ENCODE measurements at places on chromosomes 6 and 20.

GRCh38 chr6:167702241-167702827 lies 124.4 kb upstream of the AFDN start:
- no peak for DNase-seq

GRCh38 chr6:16964553-16965499 lies 137.0 kb upstream of the STMND1 start:
- no peak for DNase-seq

DNA sequence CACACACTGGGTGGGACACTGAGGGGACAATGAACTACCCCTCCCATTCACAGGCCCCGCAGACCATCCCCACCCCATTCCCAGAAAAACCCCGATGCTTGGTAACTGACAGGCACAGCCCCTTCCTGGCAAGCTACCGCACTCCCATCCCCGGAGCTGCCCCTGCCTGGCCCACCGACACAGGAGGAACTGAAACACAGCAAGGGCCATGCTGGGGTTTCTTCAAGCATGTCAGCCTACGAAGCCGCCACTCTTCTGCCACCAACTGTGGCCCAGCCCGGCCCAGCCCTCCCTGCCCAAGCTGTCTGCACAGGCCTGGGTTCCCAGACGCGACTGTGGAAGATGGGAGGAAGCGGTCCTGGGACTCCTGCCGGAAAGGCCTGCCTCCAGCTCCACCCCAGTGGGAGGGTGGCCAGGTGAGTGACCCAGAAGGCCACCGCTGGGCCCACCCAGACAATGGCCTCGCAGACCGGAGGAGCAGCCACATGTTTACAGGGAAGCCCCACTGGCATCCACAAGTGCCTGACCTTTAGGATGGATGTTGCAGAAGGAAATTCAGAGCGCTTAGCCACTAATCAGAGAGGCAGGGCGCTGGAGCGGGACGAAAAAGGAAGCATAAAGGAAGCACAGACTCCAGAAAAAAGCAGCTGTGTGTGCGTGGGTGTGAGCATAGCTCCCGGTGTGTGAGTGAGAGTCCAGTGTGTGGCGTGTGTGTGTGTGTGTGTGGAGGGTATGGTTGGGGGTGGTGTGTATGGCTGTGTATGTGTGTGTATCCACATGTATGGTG lies 91.6 kb downstream of the PRND start:
- no peak for DNase-seq

DNA sequence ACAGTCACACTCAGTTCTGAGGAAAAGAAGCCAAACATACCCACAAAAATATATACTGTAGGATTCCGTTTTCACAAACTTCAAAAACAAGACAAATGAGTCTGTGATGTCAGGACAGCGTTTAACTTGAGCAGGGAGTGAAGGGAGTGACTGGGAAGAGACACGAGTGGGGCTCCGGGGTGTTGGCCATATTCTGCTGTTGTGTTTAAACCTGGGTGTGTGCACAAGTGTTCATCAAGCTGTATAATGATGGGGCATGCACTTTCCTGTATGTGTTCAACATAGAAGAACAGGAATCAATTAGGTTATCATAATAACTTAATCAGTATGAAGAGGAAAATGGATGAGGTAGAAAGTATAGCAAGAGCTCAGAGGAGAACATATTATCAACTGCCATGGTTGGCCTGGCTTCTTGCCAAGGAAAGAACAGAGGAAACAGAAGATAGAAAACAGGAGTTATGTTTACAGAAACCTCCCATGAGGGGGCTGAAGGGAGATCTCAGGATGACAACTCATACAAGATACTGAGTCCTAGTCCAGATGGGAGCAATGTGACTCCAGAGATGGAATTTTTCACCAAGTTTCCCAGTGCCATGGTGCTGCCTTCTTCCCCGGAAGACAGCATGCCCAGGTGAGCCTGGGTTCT lies 15.1 kb upstream of the AFDN start:
- DNase-seq = no peak

DNA sequence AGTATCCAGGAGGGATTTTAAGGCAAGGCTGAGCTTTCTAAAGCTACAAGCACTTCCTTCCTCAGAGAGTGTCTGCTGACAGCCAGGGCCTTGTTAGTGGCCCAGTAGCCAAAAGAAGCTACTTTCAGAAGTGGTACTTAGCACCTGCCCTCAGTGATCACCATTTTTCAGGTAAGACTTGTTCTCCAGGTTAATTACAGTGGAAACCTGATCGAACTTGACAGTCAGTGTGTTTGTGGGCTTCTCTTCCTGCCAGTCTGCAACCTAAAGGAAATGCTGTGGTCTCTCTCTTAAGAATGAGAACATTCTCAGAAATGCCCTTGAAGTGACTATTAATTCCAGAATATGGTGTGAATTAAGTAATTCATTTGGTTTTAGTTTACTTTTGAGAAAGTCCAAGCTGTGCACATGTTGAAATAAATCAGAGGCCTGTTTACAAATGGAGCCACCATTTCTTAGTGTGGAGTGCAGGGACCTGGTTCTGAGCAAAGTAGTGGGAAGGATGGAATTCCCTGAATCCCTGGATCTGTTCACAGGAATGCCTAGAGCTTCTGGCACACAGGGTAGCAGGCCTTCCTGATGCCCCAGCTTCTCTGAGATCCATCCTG lies 185.3 kb upstream of the AGPAT4 start:
- DNase-seq = no peak

GRCh38 chr6:52640170-52640569 lies 30.7 kb upstream of the TMEM14A start:
- DNase-seq = no peak

GRCh38 chr6:138287144-138287955 lies 69.1 kb upstream of the PBOV1 start:
- DNase-seq = no peak

DNA sequence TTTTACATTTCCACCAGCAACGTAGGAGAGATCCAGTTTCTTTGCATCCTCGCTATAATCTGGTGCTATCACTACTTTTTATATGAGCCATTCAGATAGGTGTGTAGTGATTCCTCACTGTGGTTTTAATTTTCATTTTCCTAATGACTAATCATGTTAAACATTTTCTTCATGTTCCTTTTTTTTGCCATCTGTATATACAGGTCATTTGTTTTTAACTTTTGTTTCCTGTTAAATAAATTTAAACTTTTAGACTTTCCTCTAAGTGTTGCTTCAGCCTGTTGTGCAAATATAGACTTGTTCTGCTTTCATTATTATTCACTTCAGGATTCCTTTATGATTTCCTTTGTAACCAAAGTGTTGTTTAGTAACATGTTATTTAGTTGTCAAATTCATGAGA lies 697.4 kb downstream of the PTPRT start:
- no peak for DNase-seq

GRCh38 chr6:35258336-35258735 lies 1.2 kb upstream of the ZNF76 start:
- no peak for DNase-seq

DNA sequence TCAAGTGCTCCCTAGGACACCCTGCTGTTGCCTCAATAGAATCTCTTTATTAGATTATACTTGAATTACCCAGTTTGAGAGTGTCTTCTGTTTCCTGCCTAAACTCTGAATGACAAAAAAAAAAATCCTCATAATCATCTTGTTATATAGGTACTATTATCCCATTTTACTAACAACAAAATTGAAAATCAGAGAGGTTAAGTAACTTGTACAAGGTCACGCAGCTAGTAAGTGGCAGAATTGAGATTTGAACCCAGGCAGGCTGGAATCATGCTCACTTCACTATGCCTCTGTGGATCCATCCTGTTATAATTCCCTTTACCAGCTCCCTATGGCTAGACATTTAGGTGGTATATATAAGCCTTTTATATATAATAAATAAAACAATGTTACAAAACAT lies 36.6 kb upstream of the UBR2 start:
- DNase-seq = no peak

DNA sequence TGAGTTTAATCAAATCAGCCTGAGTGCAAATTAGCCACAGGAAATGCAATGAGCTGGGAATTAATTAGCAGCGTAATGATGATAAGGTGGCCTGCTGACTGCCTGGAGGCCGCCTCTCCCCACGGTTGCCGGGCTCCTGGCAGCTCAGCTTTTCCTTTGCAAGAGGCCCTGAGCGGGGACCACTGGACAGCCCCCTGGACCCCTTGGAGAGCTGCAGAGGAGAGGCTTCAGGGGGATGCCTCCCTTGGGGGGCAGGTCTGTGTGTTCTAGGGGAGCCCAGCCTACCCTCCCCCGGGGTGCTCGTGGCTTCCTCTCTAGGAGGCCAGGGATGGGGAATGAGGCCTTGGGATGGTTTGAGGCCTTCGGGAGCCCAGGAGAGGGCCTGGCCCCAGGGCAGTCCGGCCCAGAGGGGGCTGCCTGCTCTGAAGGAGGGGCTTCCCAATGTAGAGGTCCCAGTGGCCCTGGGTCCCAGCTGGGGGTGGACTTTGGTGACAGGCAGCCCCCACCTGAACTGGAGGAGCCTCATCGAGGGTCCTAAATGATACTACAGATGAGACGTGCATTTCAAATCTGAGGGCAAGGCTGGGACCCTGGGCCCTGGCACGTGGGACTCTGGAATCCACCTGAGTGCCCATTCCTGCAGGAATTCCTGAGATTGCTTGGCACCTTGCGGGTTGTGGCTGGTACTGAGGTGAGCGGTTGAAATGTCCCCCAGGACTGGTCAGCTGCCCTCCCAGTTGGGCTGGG lies 66.4 kb upstream of the BHLHE23 start:
- no peak for DNase-seq

DNA sequence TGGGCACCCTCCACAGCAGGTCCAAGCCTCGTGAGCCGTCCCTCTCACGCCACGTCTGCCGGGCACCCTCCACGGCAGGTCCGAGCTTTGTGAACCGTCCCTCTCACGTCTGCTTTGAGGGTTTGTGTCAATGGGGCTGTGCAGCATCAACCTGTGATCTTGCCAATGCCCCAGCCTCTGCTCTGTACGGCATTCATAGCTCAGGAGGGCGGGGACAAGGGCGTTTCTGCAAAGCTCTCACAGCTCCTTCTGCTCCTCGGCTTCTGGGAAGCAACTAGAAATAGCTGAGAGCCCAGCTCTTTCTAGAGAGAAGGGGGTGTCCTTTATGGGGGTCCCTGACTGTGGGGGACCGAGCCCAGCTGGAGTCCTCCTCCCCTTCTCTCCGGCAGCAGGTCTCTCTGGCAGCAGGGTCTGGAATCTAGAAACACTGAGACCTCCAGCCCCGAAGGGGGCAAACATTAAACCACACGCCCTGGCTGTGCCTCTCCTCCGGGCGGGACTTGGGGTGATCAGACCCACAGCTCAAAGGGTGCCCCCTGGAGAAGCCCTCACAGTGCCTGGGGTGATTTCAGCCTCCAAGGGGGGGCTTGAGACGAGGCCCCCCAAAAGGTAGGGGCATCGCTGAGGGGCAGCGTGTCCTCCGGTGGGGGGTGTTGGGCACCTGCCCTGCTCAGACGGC lies 41.2 kb upstream of the CHRNA4 start:
- DNase-seq = no peak

- DNase-seq = no peak
These were observed 15.0 kb downstream of the CALHM6 start for GRCh38 chr6:116476002-116476678.

DNA sequence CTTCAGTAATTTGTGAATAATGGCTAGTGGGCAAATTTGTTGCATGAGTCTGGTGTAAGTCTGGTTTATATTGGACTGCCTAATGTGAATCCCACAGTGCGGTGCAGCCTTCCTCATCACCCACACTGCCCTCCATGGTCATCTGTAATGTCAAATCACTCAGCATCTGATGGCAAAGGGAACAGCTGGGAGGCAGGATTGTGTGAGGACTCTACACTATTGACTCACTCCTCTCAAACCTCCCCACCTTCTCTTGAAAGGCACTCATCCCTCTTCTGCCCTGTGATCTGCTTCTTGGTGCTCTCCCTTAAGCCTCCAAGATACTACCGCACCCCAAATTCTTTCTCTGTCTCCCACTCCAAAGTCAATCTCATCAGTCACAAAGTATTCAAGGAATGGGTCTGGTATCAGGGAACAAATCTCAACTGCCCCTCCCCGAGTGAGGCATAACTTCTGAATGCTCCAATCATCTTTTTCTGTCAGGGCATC lies 146.0 kb upstream of the BEND6 start:
- DNase-seq = no peak

- no peak for DNase-seq
These were observed 408.6 kb downstream of the PREX1 start for GRCh38 chr20:48419173-48419572.

- DNase-seq = no peak
These were observed 291.2 kb upstream of the ADGRB3 start for GRCh38 chr6:68343901-68344300.

- no peak for DNase-seq
These were observed 80.5 kb downstream of the WDR27 start for GRCh38 chr6:169621311-169621710.

- DNase-seq = no peak
These were observed 6.3 kb downstream of the ACOT8 start for GRCh38 chr20:45850926-45851325.

DNA sequence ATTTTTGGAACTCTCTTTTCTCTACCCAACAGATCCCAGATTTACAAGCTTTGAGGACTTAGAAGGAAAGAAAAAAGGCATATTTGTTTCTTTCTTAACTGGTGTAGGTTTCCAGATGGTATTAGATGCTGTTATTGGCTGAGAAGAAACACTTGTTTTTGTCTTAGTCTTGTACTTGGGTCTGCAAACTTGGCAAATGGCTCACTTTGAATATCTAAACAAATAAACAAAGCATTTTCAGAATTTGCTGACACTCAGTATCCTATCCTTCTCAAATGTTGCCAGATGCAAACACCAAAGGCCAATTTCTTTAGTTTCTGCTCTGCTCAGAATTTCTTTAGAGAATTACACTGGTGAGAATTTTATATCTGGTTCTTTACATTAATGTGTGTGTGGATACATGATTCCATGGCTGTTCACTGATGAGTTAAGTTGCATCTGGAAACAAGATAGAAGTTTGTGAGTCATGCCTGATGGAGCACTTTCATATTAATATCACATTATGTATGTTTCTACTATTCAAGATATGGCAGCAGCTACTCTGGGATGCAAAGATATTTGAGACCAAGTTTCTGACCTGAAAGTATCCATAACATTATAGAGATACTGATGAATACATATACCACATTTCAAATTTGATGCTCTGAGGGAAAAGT lies 43.7 kb upstream of the CEP162 start:
- no peak for DNase-seq

- no peak for DNase-seq
These were observed 1065.9 kb upstream of the CITED2 start for GRCh38 chr6:140440223-140440835.

All from BJ (cell line).